ENCODE measurements at places on chromosomes 2 and 18. TPM values are rescaled to one million over a fixed set of nuclear protein-coding genes. Genes with fewer than 3 reads are reported as not detected.

The RHOB gene
- 1,281 TPM for total RNA-seq

The MALL gene
- total RNA-seq = 6.7 TPM

The RIT2 gene
- not detected for total RNA-seq

The SH2D6 gene
- 0.61 TPM for total RNA-seq

The DES gene
- 41.5 TPM for total RNA-seq

The DUSP28 gene
- 15.1 TPM for total RNA-seq

The MZT2A gene
- total RNA-seq = 111 TPM

The WDSUB1 gene
- 9.6 TPM for total RNA-seq

The SPATA3 gene
- total RNA-seq = not detected

The VWC2L gene
- total RNA-seq = not detected

The CTLA4 gene
- not detected for total RNA-seq

The NCKAP5 gene
- total RNA-seq = 2.5 TPM

The TCF7L1 gene
- total RNA-seq = 1.5 TPM

The L3MBTL4 gene
- total RNA-seq = 8.9 TPM

The MFF gene
- total RNA-seq = 156 TPM

The AQP12B gene
- total RNA-seq = not detected

The PRSS56 gene
- total RNA-seq = not detected

The SERPINB3 gene
- not detected for total RNA-seq

The SERPINB10 gene
- not detected for total RNA-seq

The STK39 gene
- 4.1 TPM for total RNA-seq

The DOK6 gene
- 0.24 TPM for total RNA-seq

The HOXD11 gene
- total RNA-seq = not detected

The AKAIN1 gene
- total RNA-seq = 0.28 TPM

The UGT1A6 gene
- not detected for total RNA-seq

The HSPE1 gene
- 162 TPM for total RNA-seq
